ENCODE measurements at places on chromosomes 2 and 18.

DNA sequence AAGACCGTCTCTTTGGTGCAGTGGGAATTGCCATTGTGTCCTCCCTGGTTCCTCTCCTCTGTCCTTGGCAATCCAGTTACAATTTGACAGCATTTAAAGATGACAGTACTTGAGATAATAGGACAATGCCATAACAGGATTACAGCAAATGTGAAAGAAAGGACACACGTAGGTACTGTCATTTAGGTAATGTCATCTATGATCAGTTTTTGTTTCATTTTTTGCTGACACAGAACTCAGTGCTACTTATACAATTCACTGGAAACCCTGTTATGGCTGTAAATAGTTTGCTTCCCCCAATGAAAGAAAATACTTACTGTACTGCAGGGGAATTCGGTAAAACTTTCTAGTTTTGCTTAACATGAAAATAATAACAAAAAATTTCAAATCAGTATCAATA is 65.2 kb downstream of the BCL11A start:
- no peak for DNase-seq

- DNase-seq, result no peak
Measured at GRCh38 chr18:23200756-23201155, 65.5 kb downstream of the CABLES1 start.

DNA sequence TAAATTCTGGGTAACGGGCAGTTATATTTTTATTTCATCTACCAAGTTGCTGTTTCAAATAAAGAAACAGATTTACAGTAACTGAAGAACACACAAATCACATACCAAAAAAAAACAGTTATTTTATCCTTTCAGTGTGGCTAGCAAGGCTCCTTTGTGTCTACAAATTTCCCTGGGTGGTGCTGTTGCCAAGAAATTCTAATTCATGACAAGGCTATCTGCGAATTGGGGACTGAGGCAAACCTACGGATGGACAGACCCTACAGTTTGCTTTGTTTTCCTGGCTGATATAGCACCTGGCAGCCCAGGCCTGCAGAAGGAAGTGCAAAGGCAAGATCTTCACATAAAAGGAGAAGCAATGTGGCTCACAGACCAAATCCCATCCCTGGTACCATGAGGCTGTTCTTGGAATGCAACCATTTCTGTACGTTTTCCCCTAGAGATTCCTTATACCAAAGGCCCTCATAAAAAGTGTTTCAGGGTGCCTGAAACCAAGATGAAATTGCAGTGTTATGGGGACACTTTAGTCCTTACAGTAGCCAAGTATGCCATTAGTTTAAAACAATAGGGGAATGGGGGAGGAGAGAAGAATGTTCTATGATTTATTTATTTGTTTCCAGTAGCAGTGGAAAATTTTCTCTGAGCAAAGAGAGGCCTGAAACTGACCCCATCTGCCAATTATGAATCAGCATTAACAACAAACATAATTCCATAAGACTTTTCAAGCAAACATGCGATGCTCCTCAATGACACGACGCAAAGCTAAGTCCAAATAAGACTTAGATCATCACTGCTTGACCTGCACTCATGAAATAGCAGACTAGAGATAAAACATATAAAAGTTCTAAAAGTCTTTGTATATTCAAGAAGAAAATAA is 4.3 kb downstream of the KLF7 start:
- DNase-seq, result no peak

GRCh38 chr18:23257137-23257536 is 121.9 kb downstream of the CABLES1 start:
- DNase-seq, result no peak

DNA sequence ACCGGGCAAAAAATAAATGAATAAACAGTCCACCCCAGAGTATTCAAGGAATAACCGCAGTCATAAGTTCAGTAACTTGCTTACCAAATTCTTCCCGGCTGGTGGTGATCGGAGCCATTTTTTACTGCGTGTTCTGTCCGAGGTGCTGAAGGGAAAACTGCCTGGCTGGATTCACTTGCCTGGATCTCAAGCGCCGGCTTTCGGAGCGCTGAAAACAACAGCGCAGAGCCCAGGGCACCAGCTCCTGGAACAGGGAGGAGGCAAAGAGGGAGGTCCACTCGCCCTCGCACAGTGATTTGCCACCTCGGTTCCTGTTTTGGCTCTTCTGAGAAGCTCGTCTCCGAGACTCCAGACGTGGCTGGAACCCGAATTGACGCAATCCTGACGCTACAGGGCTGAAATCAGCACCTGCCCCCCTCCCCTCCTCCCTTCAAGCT is at the start of gene SYT4:
TSS of gene SYT4 (minus strand) at position 327 of the 437 bp plus-strand sequence. CDS start at position 118, 209 bp downstream.
- peak; percentile 13 for DNase-seq

DNA sequence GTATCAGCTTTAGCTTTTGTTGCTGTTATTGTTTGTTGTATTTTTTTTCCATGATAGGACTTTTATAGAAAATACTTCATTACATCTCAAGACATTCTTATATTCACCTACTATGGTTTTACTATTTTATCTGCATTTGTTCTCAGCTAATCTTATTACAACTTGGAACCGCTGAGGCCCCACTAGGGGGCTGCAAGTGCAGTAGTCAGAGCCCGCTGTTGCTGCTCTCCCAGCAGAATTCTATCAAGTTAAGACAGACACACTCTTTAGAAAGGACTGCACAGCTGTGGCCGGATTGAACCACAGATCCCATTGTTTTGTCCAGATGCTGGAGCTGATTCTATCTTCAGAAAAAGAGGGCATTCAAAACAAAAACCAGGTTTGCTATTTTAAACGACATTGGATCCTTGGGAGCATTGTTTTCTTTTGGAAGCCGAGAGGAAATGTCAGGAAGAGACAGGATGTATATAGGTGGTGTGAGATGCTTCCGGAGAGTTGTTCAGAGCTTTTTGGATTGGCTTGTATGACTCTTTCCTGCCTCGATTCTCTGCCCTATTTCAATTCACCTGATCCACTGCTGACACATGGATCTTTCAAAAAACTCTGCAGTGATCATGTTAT is 105.7 kb upstream of the GAREM1 start:
- no peak for DNase-seq

GRCh38 chr2:194062401-194062800 is 1594.6 kb upstream of the SLC39A10 start:
- no peak for DNase-seq

GRCh38 chr2:178211943-178212342 is 17.6 kb downstream of the OSBPL6 start:
- no peak for DNase-seq

GRCh38 chr18:74921057-74921820 is 287.7 kb downstream of the PTGR3 start:
- DNase-seq, result no peak

- no peak for DNase-seq
Measured at GRCh38 chr2:114185501-114185900, 256.9 kb upstream of the DPP10 start.

GRCh38 chr2:231951452-231952035 is 10.0 kb upstream of the DIS3L2 start:
- no peak for DNase-seq

- no peak for DNase-seq
Measured at GRCh38 chr2:174959787-174960186, 45.4 kb downstream of the CHN1 start.

- DNase-seq, result peak; percentile 49
Measured at GRCh38 chr2:241673797-241674725, 12.6 kb downstream of the DTYMK start.

DNA sequence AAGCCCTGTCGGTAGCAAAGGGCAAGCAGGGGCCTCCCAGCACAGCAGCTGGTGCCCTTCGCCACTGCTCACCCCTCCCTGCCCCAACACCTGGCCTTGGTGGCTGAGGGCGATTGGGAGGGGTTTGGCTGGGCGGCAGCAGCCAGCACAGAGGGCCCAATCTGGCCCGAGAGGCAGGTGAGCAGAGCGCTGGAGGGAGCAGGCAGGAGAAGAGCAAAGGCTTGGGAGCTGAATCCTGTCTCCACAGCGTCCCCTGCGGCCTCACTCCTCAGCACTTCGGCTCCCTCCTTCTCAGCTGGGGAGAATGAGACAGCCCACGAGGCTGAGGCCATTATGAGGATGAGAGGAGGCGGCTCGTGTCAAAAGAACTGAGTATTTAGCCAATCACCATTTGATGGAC is 74.9 kb upstream of the TAF1B start:
- DNase-seq, result no peak

GRCh38 chr2:239259173-239259572 is 141.6 kb downstream of the HDAC4 start:
- no peak for DNase-seq

DNA sequence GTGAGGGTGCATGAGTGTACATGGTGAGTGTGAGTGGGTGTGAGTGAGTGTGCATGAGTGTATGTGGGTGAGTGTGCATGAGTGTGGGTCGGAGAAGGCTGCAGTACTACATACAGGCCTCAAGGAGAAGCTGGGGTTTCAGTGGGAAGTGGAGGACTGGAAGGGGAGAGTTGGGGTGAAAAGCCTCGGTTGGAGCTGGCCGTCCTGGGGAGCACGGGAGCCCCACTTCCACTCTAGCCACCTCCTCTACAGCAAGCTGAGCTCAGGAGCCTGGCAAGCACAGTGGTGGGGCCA is 68.7 kb upstream of the HPCAL1 start:
- DNase-seq, result no peak

GRCh38 chr18:8011361-8011760 is 444.2 kb downstream of the PTPRM start:
- DNase-seq, result no peak

DNA sequence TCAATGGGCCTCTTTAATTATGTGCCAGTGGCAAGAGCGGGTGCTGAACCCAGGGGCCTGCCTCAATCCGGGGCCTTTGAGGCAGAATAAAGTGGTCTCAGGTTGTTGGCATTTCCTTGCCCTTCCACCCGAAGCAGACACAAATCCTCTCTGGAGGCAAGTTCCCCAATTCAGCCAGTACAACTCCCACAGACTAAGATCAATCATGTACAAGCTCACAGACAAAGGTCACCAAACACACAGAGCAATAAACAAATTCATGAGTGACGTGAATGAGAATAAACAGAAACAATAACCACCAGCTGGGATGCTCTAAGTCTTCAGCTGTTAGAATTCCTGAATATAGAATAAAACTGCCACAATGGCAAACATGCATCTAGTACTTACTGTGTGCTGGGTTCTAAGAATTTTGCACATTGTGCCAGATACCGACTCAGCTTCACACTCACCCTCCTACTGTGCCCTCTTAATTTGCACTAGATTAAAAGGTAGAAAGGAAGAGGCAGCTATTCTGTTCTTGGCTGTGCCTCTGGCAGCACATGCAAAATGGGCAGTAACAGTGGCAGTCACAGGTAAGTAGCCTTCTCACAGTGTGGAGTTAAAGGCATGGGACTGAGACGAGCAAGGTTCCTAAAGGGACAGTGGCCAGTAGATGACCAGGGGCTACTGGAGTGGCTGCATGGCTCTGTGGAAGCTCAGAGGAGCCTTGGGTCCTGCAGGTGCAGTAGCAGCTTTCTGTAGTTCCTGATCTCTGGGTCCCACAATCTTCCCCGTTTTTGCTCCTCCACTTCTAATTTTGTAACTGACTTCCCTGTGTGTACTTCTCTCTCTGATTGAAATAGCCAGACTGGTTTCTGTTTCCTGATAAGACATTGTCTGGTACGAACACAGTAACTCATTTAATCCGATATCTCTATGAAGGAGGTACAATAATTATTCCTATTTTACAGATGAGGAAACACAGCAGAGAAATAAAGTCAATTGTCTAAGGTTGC is 34.6 kb upstream of the IL1B start:
- DNase-seq, result no peak
